ENCODE measurements at places on chromosomes 7 and 10.

- peak; percentile 69 for DNase-seq
Observed at GRCh38 chr10:84352251-84352842, 24.0 kb downstream of the CCSER2 start.

DNA sequence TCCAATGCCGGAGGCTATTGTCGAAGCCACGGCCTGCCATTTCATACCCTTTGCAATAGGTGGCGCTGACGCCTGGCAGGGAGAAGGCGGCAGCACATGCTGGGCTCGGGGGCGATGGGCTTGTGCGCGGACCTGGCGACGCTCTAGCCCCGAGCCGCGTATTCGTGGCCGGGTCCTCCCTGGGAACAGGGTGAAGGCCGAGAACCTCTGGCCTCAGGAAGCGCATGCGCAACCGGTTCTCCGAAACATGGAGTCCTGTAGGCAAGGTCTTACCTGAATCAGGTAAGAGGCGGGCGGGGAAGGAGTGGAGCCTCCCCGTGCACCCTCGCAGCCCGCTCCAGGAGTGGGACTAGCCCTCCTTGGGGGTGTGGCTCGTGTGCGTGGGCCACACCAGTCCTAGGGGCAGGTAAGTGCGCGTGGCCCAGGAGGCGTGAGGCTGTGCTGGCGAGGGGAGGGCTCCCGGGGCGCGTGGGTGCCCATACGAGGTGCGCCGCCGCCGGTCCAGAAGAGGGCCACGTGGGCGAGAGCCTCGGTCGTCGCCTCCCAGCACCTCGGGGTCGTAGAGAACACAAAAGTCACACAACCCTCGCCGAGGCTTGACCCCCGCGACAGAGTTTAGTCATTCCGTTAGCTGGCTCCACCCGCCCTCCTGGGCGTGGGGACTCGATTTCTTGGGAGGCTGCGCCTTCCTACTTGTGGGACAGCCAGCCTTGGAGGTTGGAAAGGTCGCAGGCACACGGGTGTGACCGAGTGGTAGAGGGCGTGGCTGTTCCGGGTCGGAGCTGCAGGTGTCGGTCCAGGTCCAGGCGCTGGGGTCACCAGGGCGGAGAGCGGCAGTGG is 5.6 kb upstream of the MEST start:
- DNase-seq: peak; percentile 5

- peak; percentile 81 for DNase-seq
Observed at GRCh38 chr7:76300166-76300731, 2.2 kb upstream of the HSPB1 start.

- DNase-seq: no peak
Observed at GRCh38 chr10:99595770-99596465, 24.3 kb downstream of the SLC25A28 start.

DNA sequence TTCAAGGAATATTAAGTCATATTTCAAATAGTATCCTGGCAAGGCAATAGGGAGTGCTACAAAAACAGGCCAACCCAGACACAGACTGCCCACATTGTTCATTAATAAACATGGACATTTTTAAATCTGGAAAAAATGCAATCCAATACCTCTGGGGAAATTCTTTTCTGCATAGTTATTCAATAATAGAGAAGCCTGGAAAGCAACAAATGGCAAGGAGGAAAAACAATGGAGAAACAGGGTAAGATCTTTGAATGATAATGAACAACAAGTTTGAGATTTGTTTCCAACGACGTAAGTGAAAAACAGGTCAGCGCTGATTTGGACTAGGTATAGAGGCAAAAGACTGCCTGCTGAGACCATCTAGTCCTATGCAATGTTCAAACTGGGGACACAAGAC is 44.7 kb upstream of the ZNF800 start:
- peak; percentile 10 for DNase-seq

- DNase-seq: peak; percentile 78
Observed at GRCh38 chr10:44352316-44353127, 32.4 kb downstream of the CXCL12 start.

DNA sequence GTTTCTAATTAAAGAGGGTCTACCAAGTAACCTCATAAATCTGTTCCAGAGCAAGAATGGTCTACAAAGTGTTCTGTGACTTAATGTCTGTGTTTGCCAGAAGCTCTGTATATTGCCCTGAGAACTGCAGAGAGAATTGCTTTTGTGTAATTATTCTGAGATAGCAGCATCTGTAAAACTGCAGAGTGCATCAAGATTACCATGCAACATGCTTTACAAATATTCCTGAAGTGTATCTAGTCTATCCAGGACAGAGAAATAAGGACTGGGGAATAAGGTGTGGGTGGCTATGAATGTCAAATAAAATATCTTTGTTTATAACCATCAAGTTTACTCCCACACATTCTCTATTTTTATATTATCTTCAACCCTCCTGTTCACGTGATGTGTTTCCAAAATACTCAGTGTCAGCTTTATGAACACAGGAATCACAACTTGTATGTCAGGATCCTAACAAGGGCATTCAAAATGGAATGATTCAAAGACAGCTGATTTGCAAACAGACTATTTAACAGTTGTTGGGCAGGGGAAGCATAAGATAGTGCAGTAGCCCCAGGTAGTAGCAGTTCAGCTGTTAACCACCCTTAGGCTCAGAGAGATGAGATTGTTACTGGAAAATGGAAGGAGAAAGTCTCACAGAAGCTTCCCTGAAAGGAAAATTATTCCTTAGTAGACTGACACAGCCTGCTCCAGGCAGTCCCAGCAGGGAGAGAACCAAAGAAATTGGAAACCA is 15.3 kb upstream of the LIPA start:
- no peak for DNase-seq

DNA sequence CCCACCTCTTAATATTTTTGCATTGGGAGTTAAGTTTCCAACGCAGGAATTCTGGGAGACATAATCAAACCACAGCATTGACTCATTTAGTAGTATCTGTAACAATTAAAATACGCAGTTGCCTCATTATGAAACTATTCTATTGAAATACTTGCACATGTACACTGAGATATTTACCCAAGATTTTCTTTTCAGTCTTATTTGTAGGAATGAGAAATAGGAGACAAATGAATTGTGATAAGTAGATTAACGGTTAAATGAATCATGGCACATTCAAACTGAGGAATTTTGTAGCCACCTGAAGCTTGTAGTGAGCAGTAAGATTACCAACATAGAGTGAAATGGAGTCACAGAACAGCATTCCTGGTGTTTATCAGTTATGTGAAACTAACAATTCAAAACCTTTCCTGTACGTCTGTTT is 18.1 kb downstream of the RP9 start:
- DNase-seq: peak; percentile 64

DNA sequence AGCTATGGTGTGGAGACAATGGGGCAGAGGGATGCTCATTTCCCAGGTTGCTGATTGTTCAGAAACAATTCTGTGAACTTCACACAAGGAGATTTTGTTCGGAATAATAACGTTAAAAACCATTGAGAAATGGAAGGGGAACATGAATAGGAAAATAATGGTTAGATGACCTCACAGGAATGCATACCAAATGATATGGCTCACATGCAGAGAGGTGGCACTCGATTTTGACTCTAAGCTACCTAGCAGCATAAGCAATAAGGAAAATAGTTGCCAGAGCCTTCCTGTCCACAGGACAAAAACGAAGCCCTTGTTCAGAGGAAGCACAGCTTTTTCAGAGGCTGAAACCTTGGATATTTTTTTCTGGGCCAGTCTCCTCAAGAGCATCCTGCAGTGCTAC is 293.1 kb downstream of the ZEB1 start:
- no peak for DNase-seq

DNA sequence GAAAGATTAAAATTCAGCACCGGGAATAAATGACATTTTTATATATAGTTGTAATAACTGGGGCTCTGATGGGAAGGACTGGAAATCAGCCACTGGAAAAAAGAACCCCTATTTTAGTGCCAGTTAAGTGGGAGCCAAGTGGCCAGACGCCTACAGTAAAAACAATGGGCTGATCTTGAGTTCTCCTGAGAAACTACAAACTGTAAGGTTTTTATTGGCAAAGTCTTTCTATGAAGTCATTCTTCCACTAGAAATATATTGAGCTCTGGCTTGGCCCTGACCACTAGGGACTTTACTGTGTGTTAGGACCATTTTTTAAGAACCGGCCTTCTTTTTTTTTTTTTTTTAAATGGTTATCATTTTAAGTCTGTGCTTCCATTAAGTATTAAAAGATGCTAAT is 79.6 kb downstream of the ZNF22 start:
- no peak for DNase-seq

DNA sequence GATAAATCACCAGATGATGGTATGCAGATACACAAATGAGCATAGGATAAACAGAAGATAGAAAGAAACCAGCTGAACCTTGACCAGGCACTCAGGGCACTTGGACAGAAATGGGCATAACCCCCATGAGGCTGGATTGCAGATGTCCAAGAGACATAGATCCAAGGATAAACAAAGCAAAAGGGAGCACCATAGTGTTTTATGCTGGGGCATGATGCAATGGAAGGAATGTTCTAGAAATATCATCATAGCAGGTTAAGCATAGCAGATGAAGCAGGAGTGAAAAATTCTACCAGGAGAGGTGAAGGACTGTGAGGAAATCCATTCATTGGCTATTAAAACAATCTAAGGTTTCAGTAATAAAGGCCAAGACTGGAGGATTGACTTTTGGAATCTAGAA is 70.5 kb upstream of the TES start:
- no peak for DNase-seq

GRCh38 chr7:96734343-96734742 is 24.7 kb upstream of the SEM1 start:
- DNase-seq: no peak

DNA sequence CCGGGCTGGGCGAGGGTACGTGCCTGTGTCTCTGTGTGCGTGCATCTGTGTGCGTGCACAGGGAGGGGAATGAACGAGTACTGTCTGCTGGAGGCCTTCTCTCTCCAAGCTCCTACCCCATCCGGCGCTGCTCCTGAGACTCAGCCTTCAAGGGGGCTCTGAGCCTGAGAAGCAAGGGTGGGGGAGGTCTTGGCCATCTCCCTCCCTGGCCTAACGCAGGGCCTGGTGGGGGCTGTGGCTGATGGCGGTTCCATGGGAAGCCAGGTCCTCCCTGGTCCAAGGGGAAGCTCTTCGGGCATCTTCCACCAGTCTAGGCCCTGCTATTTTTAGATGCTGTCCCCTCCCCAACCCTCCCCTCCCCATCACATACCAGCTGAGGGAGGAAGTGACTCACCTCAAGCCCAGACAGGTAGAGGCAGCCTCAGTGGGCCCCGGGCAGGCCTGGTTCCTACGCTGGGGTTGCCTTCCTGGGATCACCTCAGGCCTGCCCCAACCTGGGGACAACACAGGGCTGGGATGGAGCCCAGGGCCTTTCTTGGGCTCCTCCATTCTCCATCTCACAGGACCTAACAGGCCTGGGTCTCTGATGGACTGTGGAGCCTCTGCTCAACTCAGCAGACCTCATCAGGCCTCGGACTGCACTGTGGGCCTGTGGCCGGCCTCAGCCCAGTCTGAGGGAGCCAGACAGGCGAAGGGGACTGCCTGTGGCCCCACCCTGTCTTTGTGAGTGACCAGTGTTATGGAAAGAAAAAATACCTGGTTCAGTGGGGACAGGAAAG is 32.2 kb downstream of the DNAJB12 start:
- no peak for DNase-seq

- DNase-seq: no peak
Observed at GRCh38 chr7:41045556-41046123, 657.2 kb downstream of the INHBA start.

GRCh38 chr7:142025896-142026295 is 30.2 kb downstream of the MGAM start:
- DNase-seq: no peak

DNA sequence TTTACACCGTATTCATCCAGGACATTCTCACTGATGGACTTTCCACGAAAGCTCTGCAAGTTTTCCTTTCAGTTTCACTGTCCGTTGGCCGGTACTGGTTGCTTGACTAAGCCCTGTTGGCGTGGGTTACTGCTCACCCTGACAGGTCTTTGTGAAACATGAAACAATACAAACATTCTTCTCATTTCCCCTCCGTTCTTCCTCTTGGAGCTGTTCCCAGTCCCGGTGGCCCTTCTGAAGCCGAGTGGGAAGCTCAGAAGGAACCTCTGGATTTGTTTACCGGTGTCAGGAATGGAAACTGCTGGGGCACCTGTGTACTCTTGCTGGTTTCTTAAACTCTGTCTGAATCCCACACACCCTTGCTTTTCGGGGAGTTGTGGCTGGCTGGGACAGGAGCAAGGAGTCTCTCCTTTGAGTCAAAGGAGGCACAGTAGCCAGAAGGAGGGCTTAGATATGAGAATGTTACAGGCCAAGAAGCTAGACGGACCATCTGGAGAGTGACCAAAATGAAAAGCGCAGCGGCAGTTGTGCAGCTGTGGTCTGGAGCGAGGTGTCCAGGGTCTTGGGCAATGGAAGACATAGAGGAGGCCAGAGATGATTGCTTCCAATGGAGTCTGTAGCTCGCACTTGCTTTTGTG is 45.7 kb downstream of the LYZL2 start:
- peak; percentile 63 for DNase-seq

GRCh38 chr10:109963439-109963838 is 40.1 kb upstream of the XPNPEP1 start:
- DNase-seq: peak; percentile 77

DNA sequence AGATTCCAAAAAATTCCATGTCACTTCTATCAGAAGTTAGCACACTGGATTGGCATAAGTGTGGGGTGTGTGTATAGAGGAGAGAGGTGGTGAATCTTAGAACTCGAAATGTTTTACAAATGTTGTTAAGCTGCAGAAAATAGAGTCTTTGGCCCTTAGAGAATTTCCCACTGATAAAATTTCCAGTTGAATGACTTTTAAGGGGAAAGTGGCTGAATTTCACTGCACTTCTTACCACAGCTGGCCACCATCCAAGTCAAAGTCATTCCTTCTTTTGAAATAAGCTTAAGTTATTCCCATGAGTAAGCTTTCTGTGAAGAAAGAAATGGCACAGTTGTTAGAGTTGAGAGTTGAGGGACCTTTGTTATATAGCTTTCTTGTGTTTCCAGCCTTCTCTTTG is 13.9 kb downstream of the VCL start:
- peak; percentile 92 for DNase-seq

DNA sequence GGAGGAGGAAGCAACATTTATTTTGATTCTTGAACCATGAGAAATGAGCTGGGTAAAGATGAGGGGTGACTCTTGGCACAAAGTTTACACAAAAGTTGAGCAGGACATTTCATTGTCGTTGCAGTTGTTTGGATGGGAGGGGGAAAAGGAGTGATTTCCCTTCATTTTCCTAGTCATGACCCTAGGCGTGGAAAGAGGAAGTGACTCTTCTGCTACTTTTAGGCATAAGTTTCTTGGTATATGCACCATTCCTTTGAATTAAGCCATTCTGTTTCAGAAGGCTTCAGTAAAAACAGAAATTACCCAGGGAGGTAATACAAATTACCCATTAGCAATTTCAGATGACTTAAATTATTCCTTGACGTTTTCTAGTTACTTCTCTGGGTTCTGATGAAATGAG is 113.9 kb upstream of the FAM171A1 start:
- DNase-seq: no peak

DNA sequence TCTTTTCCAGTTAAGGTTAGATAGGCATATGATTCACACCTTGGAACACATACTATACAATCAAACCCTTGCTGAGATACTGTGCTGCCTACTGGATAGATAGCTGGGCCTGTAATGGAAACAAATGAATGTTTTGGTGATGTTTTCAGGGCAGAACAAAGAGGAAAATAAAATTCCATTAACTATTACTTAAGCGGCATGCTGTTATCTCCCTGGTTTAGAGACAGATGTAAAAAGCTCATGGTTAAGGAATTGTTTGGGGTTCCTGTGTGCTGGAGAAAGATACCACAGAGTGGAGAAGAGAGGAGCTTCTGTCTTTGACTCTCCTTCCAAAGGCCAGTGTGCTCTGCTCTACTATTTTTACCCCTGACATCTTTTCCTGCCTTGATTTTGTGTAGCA is 341.1 kb downstream of the PLXDC2 start:
- no peak for DNase-seq
